ENCODE measurements at places on chromosomes 4 and X. TPM values are rescaled to one million over a fixed set of nuclear protein-coding genes. Genes with fewer than 3 reads are reported as not detected.
A peak's percentile ranks its signal among the peaks of the same experiment; 100 is the strongest.

DNA sequence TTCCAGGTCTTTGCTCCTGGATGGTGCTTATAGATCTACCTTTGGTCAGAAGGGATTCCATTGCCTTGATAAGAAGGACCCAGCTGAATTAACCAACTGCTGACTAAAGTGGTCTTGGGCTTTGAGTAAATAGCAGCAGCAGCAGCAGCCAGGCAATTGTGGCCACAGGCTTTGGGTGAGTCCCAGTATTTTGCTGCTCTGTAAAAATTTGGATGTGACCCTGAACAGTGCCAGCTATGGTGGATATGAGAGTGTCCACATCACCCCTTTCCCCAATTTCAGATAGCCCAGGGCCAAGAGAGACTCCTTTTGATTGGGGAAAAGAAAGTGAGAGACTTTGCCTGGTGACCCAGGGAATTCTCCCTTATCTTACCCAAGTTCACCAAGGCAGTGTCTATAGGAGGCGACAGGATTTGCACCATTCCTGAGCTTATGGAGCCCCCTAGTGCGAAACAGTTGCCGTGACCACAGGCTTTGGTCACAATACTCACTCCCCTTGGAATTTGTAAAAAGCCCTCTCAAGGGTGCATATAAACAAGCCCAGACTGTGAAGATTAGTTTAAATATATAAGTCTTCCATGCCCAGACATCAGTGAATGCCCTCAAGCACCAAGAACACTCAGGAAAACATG, 518.0 kb downstream of the TMA16 start:
- H3K4me1 ChIP-seq = no peaks in the 10 kb centered on the region
- no peaks in the 10 kb centered on the region for H3K27me3 ChIP-seq
- no peaks in the 10 kb centered on the region for H3K36me3 ChIP-seq
- DNase-seq = no peak

GRCh38 chrX:37824491-37825214, 22.7 kb downstream of the DYNLT3 start:
- H3K4me3 ChIP-seq = no peak overlapping the region
- no peak for DNase-seq
- no peaks in the 10 kb centered on the region for H3K4me1 ChIP-seq
- no peak overlapping the region for H3K27ac ChIP-seq
- no peaks in the 10 kb centered on the region for H3K36me3 ChIP-seq
- H3K27me3 ChIP-seq = no peaks in the 10 kb centered on the region

DNA sequence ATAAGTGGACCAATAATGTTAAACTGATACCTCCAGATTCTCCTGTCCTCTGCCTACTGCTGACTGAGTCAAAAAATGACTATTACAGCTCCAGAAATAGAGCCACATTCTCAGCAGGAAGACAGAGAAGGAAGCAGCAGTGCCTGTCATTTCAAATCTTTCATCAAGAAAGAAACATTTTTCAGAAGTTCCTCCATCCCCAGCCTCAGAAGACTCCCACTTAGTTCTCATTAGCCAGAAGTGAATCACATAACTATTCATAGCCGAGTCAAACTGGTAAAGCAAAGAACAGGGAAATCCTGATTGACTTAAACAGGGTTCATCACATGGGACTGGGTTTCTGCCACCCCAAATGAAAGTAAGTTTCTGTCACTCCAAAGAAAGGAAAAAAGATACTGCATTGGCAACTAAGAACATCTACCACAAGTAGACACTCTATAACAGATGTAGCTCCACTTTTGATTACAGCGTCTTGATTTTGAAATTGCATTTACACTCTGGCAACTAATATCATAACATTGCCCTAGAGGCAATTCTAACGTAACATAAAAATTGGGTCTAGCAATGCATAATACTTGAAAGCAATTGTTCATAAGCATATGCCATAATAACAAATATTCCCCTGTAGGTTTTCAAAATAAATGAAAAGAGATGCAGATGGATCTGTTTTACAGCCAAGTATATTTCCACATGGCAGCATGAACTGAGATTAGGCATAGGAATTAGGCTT, 599.8 kb downstream of the GALNTL6 start:
- H3K27me3 ChIP-seq = no peaks in the 10 kb centered on the region
- no peak for DNase-seq
- H3K4me3 ChIP-seq = no peak overlapping the region
- no peaks in the 10 kb centered on the region for H3K4me1 ChIP-seq
- no peak overlapping the region for H3K27ac ChIP-seq

DNA sequence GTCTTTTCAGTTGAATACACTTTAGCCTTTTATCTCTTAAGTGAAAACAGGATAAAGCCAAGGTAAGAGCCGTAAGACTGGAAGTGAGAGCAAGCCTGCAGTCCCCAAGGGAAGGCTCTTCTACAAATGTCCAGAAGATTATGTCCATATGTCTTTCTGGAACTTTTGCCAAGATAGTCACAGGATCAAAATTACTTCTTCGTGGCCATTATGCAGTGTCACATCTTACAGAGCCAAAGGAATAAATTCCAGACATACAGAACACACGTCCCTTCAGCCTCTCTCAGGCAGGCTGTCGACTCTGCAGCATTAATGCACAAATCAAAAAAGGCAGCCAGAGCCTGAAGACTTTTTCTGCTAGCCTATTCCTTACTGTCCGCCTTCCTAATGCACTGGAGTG, 10.9 kb upstream of the GATB start:
- no peak overlapping the region for H3K27ac ChIP-seq
- no peak overlapping the region for H3K4me3 ChIP-seq
- no peaks in the 10 kb centered on the region for H3K27me3 ChIP-seq
- no peaks in the 10 kb centered on the region for H3K4me1 ChIP-seq

DNA sequence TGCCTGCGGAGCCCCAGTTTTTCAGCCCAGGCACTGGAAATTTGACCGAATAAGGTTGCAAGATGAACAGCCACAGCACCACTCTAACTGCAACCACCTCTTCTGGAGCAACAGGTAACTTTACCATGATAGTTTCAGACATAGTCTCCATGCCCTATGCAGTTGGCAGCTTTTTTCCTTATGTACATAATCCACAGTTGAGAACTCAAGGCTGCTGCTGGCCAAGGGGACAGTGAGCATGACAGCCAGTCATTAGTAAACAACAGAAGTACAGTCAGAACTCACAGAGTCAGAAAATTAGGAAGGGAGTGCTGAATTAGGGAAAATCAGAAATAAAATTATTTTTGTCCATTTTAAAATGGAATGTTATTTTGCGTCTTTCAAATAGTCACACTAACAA, 192.7 kb upstream of the NHS start:
- H3K27ac ChIP-seq = no peak overlapping the region
- no peak overlapping the region for H3K4me3 ChIP-seq
- no peaks in the 10 kb centered on the region for H3K36me3 ChIP-seq
- no peaks in the 10 kb centered on the region for H3K27me3 ChIP-seq
- DNase-seq = no peak
- peaks cover 10% of the 10 kb centered on the region for H3K4me1 ChIP-seq

DNA sequence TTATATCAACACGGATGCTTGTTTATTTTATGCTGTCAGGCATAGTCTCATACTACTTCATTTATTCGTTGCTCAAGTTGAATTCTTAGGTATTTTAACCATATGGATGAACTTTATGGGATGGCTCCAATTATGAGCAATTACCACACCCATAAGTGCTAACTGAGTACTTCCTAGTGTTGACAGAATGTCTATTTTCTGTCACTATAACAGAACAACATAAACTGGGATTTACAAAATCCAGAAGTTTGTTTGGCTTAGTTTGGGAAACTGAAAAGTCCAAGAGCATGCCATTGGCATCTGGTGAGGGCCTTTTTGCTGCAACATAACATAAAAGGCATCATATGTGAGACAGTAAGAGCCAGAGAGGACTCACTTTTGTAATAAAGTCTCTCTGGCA, 21.0 kb downstream of the SULT1E1 start:
- H3K4me1 ChIP-seq = no peaks in the 10 kb centered on the region
- DNase-seq = no peak
- no peak overlapping the region for H3K27ac ChIP-seq
- H3K27me3 ChIP-seq = no peaks in the 10 kb centered on the region

- no peak overlapping the region for H3K4me3 ChIP-seq
- DNase-seq = no peak
- H3K27ac ChIP-seq = no peak overlapping the region
- no peaks in the 10 kb centered on the region for H3K36me3 ChIP-seq
- H3K4me1 ChIP-seq = no peaks in the 10 kb centered on the region
- H3K27me3 ChIP-seq = no peaks in the 10 kb centered on the region
Observed at GRCh38 chrX:128818690-128819089, 704.6 kb downstream of the SMARCA1 start.

- no peak for DNase-seq
- H3K36me3 ChIP-seq = no peaks in the 10 kb centered on the region
- no peaks in the 10 kb centered on the region for H3K27me3 ChIP-seq
- H3K4me3 ChIP-seq = no peak overlapping the region
Observed at GRCh38 chr4:166822386-166822785, 411.9 kb downstream of the SPOCK3 start.

- no peaks in the 10 kb centered on the region for H3K27me3 ChIP-seq
- no peak overlapping the region for H3K4me3 ChIP-seq
- no peaks in the 10 kb centered on the region for H3K4me1 ChIP-seq
- H3K27ac ChIP-seq = no peak overlapping the region
- H3K36me3 ChIP-seq = no peaks in the 10 kb centered on the region
Observed at GRCh38 chrX:17072301-17072700, 125.8 kb downstream of the REPS2 start.

DNA sequence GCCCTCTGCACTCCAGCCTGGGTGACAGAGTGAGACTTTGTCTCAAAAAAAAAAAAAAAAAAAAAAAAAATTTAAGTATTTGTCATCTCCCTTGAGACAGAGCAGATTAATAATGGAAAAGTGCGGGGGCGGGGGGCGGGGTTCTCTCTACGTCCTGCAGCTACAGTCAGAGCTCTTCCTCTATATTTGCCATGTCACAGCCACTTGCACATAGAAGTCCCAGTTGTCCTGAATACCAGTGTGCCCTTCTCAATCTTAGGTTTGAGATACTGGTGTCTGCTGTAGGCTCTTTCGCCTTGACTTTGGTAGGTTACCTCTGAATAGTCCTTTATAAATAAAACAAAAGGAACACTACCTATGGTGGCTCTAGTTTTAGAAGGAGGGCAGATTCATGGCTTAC, 237.8 kb upstream of the PGRMC2 start:
- H3K27ac ChIP-seq = peak overlapping the region; percentile 98
- DNase-seq = peak; percentile 36
- H3K27me3 ChIP-seq = no peaks in the 10 kb centered on the region
- H3K36me3 ChIP-seq = no peaks in the 10 kb centered on the region
- peaks cover 66% of the 10 kb centered on the region for H3K4me1 ChIP-seq
- peak overlapping the region; percentile 41 for H3K4me3 ChIP-seq

DNA sequence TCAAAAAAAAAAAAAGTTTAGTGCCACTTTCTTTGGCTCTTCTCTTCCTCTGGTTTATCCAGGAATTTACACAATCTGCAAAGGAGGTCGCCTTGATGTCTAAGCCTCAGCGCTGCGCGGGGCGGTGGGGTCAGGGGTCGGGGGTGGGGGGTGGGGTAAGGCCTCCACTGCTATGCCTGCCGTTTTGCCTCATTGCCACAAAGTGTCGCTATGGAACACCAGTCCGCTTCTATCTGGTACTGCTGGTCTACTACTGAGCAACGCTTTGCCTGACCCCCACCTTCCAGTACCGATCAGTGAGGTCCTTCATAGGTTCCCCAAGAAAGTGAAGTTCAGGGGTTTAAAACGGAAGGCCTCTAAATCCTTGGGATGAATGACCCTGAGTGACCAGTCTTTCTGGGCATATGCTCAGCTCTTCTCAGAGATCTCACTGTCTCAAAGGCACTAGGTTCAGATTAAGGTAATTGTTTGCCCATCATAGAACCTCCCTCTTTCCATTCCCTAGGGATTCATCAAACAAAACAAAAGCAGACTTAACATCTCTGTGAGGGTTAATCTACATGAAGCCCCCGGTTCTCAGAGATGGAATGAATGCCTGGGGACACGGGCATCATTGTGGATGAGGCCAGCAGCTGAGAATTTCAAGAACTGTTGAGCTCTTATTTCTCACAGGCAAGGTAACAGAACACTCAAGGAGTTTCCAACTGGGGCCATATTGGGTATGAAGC, 16.9 kb upstream of the TSR2 start:
- DNase-seq = no peak
- H3K4me1 ChIP-seq = no peaks in the 10 kb centered on the region
- H3K27ac ChIP-seq = no peak overlapping the region
- no peak overlapping the region for H3K4me3 ChIP-seq

DNA sequence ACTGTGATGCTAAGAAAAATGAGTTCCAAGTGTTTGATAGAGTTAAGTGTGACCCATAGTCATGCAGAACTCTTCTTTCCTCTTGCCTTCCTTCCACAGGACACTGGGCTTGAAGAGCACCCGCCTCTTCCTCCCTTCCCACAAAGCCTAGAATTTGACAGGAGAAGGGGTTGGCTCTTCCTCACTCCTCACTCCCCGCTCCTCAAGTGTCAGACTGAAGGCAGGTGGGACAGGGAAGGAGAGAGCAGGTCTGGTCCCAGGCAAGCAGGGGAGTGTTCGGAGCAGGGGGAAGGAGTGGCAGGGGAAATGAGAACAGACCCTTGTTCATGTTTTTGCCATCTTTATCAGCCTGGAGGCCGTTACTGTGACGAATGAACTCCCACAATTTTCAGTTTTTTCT, 10.7 kb downstream of the MAGED2 start:
- DNase-seq = no peak
- no peaks in the 10 kb centered on the region for H3K27me3 ChIP-seq
- H3K4me3 ChIP-seq = no peak overlapping the region
- H3K27ac ChIP-seq = no peak overlapping the region
- no peaks in the 10 kb centered on the region for H3K36me3 ChIP-seq

- no peak for DNase-seq
- no peaks in the 10 kb centered on the region for H3K4me1 ChIP-seq
- H3K27ac ChIP-seq = no peak overlapping the region
- H3K27me3 ChIP-seq = no peaks in the 10 kb centered on the region
- no peak overlapping the region for H3K4me3 ChIP-seq
- H3K36me3 ChIP-seq = no peaks in the 10 kb centered on the region
Observed at GRCh38 chrX:129688097-129688496, 33.3 kb upstream of the APLN start.

DNA sequence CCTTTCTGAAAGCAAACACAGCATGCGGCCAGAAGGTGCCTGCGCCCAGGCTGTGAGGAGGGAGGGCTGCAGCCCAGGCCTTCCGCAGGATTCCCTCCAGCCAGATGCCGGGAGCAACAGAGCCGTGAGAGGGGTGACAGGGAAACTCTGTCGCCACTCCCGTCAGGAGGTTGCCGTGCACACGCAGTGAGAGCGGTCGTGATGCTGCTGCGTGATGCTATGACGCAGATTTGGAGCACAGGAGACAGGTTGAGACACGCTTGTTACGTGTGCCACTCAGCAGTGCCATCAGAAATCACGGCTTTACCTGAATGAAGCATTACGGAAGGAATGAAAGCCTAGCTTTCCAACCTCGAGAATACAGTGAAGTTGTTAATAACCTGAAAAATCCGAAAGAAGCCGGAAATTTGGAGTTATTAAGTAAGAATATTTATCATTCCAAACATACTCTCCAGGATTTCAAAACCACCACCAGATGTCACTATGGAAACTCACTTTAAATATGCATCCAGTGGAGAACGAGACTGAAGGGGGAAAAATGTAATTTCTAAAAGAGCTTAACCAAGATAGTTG, 54.4 kb downstream of the FAT1 start:
- no peaks in the 10 kb centered on the region for H3K4me1 ChIP-seq
- H3K27ac ChIP-seq = no peak overlapping the region
- DNase-seq = no peak
- H3K27me3 ChIP-seq = no peaks in the 10 kb centered on the region
- no peaks in the 10 kb centered on the region for H3K36me3 ChIP-seq

Gene SGMS2
- total RNA-seq = 17.0 TPM

Gene HSD17B13
- not detected for total RNA-seq

Gene METAP1
- 36.7 TPM for total RNA-seq

Gene ADAMTS3
- 0.76 TPM for total RNA-seq

Gene USP17L11
- not detected for total RNA-seq
